Stimulated activated CD4-positive, alpha-beta T cell treated with anti-CD3 and anti-CD28 coated beads, TNF-alpha, amount 100 ng/mL, for 1 hour (primary cell): ENCODE measurements at places on chromosomes 2 and 18.

DNA sequence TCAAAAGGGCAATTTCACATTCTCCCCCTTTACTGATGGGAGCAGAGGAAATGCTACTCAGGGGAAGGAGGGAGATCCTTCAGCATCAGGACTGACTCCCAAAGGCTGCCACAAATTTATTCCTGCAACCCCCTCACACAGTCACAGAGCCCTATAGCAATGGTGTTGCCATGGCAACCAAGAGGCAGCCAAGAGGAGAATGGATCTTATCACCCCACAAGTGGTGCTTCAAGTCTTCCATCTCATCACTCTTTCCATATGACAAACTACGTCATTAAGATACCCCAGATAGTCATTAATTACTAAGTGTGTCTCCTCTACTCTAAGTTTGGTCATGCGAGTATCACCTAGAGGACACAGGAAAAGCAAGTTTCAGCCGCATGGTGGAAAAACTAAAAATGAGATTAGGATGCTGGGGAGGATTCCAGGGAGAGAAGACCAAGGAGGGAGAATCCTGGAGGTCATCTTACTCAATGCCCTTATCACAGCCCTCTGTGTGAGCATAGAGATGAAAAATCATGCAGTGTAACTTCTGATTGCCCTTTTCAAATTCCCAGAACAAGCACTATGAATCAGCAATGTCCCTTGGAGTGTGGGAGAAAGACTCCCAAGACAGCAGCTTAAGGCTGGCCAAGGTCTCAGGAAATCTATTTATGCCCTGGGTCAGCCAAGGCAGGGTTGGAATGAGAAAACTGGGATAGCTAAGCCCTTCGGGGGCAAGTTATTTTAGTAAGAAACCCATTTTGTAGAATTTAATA, 885.7 kb upstream of the KLHL29 start:
- no peak for DNase-seq

DNA sequence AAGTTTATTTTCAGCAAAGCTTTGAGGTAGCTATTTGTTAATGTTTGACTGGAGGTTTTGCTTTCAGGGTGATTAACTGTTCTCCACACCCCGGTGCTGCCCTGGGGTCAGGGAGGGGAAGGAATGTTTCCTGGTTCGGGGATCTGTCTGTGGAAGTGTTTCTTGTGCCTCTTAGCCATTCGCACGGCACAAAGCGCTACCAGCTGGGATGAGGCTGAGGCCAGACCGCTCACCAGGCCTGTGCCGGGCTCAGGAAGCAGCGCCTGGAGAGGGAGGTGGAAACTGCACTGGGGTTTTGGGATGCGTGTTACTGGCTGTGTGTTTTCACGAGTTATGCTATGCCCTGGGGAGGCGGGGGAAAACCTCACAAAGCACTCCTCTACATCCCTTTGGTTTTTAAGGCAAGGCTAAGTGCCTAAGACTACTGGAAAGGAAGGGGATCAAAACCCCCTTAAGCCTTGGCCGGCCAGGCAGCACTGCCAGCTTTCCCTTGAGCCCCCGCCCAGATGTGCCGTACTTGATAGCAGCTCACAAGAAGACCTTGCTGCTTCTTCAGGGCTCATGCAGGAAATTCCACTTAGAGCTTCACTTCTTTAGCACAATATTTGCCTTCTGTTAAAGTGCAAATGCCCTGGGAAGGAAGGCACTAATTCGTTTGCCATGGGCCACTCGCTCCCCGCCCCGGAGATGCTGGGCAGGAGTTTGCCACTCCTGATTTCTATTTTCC, 65.7 kb upstream of the CNGA3 start:
- DNase-seq: no peak

- no peak for DNase-seq
These were observed 97.8 kb upstream of the GLI2 start for GRCh38 chr2:120637847-120638246.

- DNase-seq: no peak
These were observed 43.8 kb downstream of the CDH19 start for GRCh38 chr18:66560094-66560493.

- no peak for DNase-seq
These were observed 23.0 kb downstream of the FAM171B start for GRCh38 chr2:186716899-186717298.

DNA sequence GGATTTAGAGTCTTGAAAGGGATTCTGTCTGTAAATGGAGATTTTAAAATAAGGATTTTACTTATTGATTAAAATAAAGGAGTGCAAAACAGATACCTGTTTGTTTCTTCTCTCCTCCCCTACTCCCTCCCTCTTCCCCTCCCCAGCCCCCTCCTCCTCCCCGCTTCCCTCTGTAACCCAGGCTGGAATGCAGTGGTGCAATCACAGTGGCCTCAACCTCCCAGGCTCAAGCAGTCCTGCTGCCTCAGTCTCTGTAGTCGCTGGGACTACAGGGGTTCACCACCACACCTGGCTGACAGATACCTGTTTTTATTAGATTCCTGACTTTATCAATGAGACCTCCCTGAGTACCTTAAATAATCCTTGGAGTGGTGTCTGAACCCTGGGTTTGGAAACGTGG, 57.1 kb downstream of the OXER1 start:
- no peak for DNase-seq

DNA sequence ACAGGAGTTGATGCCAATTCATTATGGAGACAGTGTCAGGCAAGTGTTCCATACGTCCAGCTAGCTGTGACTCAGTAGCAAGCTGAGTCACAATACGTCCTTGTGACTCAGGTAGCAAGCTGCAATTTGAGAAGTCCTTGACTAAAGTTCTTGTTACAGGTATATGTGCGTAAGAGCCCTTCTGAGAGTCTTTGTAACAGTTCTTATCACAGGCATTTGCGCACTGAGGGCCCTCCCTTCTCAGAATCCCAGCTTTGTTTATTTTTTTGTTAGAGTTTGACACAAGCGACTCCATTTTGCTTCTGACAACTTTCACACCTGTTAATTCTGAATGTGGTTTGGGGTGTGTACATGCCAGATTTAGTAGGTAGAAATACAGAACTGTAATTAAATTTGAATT, 20.1 kb upstream of the ACMSD start:
- no peak for DNase-seq

DNA sequence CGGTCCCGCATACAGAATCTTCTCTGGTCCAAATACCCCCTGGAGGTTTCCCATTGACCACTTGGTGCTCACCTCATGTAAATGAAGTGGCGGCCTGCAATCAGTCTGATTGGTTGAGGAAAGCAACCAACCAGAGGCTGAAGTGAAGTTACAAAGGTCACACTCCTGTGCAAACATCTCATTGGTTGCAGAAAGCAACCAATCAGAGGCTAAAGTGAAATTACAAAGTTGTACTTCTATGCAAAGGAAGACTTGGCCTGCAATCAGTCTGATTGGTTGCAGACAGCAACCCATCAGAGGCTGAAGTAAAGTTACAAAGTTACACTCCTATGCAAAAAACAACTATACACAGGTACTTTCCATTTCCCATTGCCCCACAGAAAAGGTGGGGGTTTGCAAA, 2.5 kb upstream of the SP100 start:
- no peak for DNase-seq

- no peak for DNase-seq
These were observed 91.0 kb downstream of the TMEM17 start for GRCh38 chr2:62415019-62415431.

- DNase-seq: no peak
These were observed 3.7 kb downstream of the STK17B start for GRCh38 chr2:196167666-196168065.

- no peak for DNase-seq
These were observed 31.2 kb upstream of the CDKL4 start for GRCh38 chr2:39275016-39275415.

DNA sequence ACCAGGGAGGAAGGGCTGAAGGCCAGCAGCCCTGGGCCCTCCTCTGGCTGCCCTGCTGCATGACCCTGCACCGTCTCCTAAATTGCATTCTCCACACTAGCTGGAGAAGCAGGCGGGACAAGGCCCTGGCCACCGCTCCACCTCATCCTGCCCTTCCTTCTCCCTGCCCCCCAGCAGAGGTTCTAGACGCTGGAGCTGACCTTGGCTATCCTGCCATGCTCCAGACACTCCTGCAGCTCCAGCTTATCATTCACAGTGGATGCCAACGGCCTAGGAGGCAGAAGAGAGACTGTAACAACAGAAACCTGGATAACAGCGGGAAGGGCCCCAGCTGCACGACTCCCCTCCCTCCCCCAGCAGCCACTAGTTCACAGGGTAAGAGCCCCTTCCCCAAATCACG, 68.4 kb upstream of the POMC start:
- no peak for DNase-seq

- DNase-seq: no peak
These were observed 50.3 kb upstream of the ZBTB7C start for GRCh38 chr18:48459465-48459864.
